Hair follicle dermal papilla cell (primary cell): ENCODE measurements at places on chromosomes 3 and 15. TPM values are rescaled to one million over a fixed set of nuclear protein-coding genes. Genes with fewer than 3 reads are reported as not detected.

The TNFAIP8L3 gene
- 0.81 and 2.7 TPM in 2 replicates for total RNA-seq

The HDGFL3 gene
- total RNA-seq, result 29.8 and 38.6 TPM in 2 replicates

The GMPS gene
- total RNA-seq, result 35.5 and 38.5 TPM in 2 replicates

The IL12A gene
- 2.4 and 2.8 TPM in 2 replicates for total RNA-seq

The XCR1 gene
- not detected in 2 replicates for total RNA-seq

The TRIM42 gene
- not detected in 2 replicates for total RNA-seq

The SEMA3F gene
- total RNA-seq, result 3.6 and 4.5 TPM in 2 replicates

The VEPH1 gene
- total RNA-seq, result 17.2 and 29.0 TPM in 2 replicates

The GHSR gene
- total RNA-seq, result not detected in 2 replicates

The ERICH6 gene
- 0.32 and 0.49 TPM in 2 replicates for total RNA-seq

The SERPINI2 gene
- total RNA-seq, result not detected in 2 replicates

The SLCO2A1 gene
- total RNA-seq, result 0.73 and 2.4 TPM in 2 replicates

The CCDC191 gene
- total RNA-seq, result 3.6 TPM in 2 replicates

The CSPG5 gene
- total RNA-seq, result 0.16 and 0.24 TPM in 2 replicates

The IGDCC3 gene
- total RNA-seq, result under 0.01 and 0.16 TPM in 2 replicates

The TIMP4 gene
- total RNA-seq, result 3.5 and 5.7 TPM in 2 replicates

The LYZL4 gene
- not detected in 2 replicates for total RNA-seq

The GOLGA6A gene
- total RNA-seq, result not detected in 2 replicates

The GPR62 gene
- total RNA-seq, result not detected in 2 replicates

The ADAMTS17 gene
- total RNA-seq, result 0.16 and 0.24 TPM in 2 replicates

The POLQ gene
- total RNA-seq, result 0.85 and 1.3 TPM in 2 replicates

The SPESP1 gene
- total RNA-seq, result 2.6 and 5.0 TPM in 2 replicates

The CMC1 gene
- 3.6 and 5.7 TPM in 2 replicates for total RNA-seq

The RARRES1 gene
- 0.61 and 0.65 TPM in 2 replicates for total RNA-seq

The RMDN3 gene
- 15.7 and 21.6 TPM in 2 replicates for total RNA-seq

The ARGFX gene
- not detected in 2 replicates for total RNA-seq

The FAM174B gene
- total RNA-seq, result 0.61 and 5.2 TPM in 2 replicates

The CPNE4 gene
- 1.7 TPM in 1 of 2 replicates, not detected in the other for total RNA-seq

The SPINT1 gene
- 0.12 and 0.49 TPM in 2 replicates for total RNA-seq

The KLHDC8B gene
- 18.8 and 24.0 TPM in 2 replicates for total RNA-seq

The AGBL1 gene
- total RNA-seq, result not detected in 2 replicates

The BUB1B gene
- 2.4 and 5.0 TPM in 2 replicates for total RNA-seq

The SERP1 gene
- 162 and 165 TPM in 2 replicates for total RNA-seq

The CD200 gene
- 0.12 TPM in 1 of 2 replicates, not detected in the other for total RNA-seq

The CLDN11 gene
- total RNA-seq, result 290 and 368 TPM in 2 replicates

The NPAP1 gene
- not detected in 2 replicates for total RNA-seq

The GRK7 gene
- total RNA-seq, result 0.12 TPM in 1 of 2 replicates, not detected in the other

The STAC gene
- total RNA-seq, result 14.3 and 22.9 TPM in 2 replicates

The LDHAL6B gene
- not detected in 2 replicates for total RNA-seq

The AP3B2 gene
- 0.12 and 1.6 TPM in 2 replicates for total RNA-seq

The HCLS1 gene
- 1.3 and 2.6 TPM in 2 replicates for total RNA-seq

The SNTN gene
- total RNA-seq, result not detected in 2 replicates

The HERC2 gene
- total RNA-seq, result 47.8 and 55.0 TPM in 2 replicates

The FBXO40 gene
- total RNA-seq, result not detected in 2 replicates

The BOC gene
- 60.7 and 67.2 TPM in 2 replicates for total RNA-seq
